ENCODE measurements at places on chromosomes 4 and X.

DNA sequence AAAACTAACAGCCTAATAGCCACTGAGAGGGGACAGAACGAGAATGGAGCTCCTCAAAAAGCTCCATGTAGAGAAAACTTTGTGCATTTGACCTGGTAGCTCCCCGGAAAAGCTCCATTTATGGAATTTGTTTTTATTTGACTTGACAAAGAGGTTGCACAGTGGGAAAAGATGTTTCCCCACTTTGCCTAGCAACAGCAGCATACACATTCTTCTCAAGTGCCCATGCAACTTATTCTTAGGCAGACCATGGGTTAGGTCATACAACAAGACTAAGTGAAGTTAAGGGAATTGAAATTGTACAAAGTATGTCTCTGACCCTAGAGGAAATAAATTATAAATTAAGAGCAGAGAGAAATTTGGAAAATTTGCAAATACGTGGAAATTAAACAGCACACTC, 949.6 kb upstream of the PRKX start:
- no peak for DNase-seq

DNA sequence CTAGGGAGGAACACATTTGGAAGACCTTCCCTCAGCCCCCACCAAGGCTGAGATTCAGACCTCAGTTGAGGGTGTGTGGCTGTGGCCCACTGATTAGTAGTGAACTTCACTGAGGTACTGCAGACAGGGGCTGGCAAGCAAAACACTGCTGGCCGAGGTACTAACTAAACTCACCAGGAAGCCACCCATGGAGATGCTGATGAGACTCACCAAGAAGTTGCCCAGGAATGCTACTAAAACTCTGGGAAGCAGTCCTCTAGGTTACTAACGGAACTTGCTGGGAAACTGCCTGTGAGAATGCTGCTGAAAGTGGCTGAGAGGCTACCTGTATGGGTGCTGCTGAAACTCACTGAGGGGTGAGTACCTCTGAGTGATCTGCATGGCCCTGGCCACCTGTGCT, 372.4 kb upstream of the RPS6KA3 start:
- no peak for DNase-seq

DNA sequence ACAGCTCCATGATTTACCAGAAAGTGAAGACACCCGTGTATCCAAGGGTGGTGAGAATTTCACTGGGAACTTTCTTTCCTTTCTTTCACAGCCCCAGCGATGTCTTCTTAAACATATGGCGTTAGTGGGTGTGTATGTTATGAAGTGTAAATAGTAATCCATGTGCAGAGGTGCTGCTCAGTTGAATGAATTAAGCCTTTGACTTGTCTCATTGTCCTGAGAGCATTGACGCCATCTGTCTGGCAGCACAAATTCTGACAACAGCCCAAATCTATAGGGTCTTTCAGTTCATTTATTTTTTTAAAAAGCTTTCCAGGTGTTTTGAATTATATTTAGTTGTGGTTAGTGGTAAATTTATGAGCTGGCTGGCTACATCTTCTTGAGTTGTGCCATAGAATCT, 69.4 kb downstream of the CLCN5 start:
- no peak for DNase-seq

GRCh38 chr4:26194764-26195163, 126.0 kb upstream of the RBPJ start:
- no peak for DNase-seq

DNA sequence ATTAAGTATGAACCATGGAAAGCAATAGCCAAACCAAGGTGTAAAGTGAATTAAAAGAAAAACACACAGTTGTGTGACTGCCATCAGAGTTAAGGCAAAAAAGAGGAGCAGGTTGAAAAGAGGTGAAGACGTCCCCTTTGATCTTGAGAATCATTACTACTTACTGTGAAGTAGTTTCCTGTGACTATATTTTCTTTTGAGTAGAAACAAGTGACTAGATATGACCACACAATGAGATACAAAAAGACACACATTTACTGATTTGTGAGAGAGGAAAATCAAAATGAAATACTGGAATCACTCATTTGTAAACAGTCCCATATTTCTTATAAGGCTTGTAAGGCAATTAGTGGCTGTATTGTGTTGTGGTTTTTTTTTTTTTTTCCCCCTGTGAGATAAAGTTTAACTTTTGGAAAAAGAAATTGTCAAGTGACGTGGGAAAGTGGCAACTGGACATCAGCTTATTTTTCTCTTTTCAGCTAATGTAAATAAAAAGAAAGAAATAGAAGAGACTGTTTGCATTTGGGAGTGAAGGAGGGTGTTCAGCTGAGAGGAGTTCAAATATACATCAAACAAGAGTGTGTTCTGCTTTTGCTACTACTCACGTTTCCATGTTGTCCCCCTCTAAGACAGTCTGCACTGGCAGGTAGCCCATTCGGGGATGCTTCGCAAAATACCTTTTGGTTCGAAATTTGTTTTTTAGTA, 106.4 kb upstream of the FTHL17 start:
- no peak for DNase-seq

DNA sequence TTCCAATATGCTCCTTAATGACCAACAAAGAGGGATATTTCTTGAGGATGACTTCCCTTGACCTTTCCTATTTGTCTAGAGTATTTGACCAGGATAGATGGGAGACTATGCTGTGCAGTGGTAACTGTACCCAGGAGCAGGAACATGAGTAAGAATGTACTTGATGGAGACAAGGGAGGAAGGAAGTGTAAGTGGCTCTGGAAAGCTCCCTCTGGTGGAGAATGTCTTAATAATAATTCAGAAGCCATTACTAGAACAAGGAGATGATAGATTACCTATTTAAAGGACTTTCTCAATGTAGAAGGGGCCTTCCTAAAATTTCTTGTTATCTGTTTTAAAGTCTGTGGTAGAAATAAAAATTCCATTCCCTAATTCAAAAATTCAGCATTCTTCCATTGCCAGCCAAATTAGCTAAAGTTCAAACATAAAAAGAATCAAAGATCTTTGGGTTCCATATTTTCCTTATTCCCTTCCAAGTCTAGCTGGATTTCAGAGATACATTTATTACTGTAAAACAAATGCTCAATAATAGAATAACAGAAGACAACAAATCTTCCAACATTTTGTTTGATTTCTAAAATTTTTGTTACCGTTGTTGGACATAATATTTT, 83.8 kb downstream of the GRID2 start:
- no peak for DNase-seq

DNA sequence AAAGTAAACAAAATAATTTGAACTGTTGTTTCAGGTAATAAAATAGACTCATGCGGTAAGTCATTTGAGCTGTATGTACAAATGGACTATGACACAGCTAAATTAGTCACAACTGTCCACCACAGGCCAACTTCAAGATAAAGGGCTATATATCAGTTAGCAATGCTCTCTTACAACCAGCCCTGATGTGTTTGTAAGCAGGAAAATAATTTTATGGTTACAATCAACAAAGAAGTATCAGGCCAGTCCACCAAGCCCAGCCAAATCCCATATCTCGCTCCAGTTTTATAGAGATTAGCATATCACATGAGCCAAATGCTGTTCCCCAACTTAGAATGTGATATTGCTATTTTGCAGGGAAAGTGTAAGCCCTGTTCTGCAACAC, 511 bp upstream of the DUSP21 start:
- no peak for DNase-seq

- DNase-seq: no peak
Measured at GRCh38 chr4:135777361-135777760, 1575.8 kb upstream of the PABPC4L start.

DNA sequence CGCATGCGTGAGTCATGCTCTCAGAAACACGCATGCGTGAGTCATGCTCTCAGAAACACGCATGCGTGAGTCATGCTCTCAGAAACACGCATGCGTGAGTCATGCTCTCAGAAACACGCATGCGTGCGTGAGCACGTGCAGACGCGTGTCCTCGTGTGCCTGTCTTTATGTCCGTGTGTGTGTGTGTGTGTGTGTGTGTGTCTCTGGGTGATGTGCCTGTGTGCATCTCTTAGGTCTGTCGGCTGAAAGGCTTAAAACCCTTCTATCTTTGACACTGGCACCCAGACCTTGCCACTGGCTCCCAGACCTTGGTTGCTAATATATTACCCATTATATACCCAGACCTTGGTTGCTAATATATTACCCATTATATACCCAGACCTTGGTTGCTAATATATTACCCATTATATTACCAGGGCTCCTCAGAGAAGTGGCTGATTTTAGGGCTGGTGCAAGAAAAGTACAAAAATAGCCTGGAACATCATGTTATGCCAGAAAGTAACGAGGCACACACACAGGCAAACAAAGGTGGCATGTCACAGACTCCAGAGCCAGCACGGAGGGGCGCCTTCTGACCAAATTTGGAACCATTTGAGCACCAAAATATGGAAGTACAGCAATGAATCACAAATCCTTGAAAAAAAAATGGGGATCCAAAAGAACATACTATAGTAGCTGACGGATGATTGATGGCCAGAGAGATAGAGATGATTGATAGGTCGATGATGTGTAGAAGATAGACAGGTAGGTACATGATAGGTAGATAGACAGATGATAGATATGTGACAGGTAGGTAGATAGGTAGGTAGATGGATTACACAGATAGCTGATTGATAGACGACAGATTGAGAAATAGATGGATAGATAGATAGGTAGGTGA, 19.2 kb upstream of the ADRA2C start:
- no peak for DNase-seq

DNA sequence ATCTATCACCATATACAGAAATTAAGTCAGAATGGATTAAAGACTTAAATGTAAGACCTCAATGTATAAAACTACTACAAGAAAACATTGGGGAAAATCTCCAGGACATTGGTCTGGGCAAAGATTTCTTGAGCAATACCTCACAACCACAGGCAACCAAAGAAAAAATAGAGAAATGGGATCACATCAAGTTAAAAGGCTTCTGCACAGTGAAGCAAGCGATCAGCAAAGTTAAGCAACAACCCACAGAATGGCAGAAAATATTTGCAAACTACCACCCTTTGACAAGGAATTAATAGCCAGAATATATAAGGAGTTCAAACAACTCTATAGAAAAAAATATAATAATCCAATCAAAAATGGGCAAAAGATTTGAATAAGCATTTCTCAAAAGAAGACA, 236.9 kb upstream of the EMCN start:
- DNase-seq: no peak

GRCh38 chr4:6378493-6379445, 93.6 kb downstream of the PPP2R2C start:
- DNase-seq: no peak

DNA sequence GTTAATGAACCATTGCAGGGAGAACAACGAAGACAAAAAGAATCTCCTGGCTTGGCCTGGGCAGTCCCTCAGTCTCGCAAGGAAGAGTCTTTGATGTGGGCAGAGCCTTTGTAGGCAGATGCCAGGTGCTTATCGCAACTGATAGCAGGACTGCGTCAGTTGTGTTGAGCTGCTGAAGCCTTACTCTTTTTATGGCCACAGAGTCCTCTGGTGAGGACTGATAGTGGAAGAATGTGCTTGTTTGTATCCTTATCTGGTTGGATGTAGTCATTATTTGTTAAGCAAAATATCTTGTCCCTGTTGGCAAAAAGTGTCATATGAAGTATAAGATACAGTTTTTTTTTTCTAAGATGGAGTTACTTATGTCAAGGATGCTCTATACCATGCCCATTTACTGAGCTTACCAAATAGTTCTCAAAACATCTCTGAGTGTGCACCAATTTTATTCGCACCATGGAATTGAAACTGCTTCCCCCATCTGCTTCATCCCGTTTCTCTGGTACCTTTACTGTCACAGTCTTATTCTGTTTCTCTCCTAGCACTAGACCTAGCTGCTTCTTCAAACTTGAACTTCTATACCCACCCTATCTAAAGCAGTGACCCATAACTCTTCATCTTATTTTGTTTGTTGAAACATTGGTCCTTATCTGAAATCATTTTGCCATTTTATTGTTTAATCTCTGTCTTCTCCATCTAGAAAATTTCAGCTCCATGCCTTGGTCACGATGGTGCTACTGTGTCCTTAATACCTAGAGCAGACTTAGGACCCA, 47.0 kb upstream of the SPRY1 start:
- DNase-seq: no peak

- no peak for DNase-seq
Measured at GRCh38 chrX:40153345-40154249, 55.8 kb upstream of the BCOR start.

- DNase-seq: no peak
Measured at GRCh38 chr4:73945674-73946449, 36.0 kb downstream of the PF4 start.

- no peak for DNase-seq
Measured at GRCh38 chr4:183747931-183748670, 89.0 kb downstream of the TRAPPC11 start.

GRCh38 chr4:108533245-108533844, 87.0 kb upstream of the RPL34 start:
- DNase-seq: no peak

DNA sequence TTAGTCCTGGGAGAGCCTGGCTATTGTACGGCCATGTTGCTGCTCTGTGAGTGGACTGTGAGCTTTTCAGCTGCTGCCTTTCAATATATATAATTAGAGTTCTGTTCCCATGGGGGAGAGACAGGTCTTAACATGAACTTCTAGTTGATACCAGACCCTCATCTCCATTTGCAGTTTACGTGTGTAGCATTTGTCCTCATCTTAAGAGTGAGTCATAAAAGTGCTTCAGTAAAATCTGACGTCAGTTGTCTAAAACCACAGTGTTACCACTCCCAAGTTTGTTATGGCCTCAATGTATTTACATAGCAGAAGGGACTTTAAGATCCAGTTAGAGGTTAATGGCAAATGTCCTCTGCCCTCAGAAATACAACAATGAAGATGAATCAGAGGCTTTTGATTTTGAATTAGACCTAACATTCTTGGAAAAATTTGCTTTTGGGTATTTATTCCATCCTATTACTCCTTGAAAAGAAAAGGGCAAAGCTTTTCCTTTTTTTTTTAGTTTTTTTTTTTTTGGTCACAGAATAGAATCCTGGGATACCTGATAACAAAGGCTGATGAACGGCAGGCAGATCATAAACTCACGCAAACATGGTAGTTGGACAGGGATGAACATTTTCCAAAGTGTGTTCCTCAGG, 38.6 kb downstream of the PHOX2B start:
- DNase-seq: no peak

DNA sequence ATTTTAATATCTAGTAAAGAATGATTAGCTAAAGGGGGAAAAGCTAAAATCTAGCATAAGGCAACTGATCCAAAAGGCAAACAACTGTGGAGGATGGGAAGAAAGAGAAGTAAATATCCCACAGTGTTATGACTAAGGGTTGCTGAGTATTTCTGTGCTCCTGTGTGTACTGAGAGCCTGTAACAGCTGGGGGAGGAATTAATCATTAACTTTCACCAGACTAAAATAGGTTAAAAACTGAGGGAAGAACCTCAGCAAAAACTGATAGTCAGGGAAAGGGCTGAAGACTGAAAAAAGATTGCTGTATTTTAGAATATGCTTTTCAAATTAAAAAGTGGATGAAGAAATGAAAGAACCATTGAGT, 365.9 kb downstream of the CXXC4 start:
- no peak for DNase-seq

GRCh38 chr4:81459228-81459627, 12.5 kb downstream of the RASGEF1B start:
- no peak for DNase-seq

GRCh38 chr4:116515959-116516358, 569.4 kb downstream of the TRAM1L1 start:
- no peak for DNase-seq

All from anterior cingulate cortex (tissue), 58 donors.